Fibroblast of upper back skin (primary cell): ENCODE measurements at places on chromosomes 7 and 10.
A peak's percentile ranks its signal among the peaks of the same experiment; 100 is the strongest.

GRCh38 chr7:155858521-155859061, 46.3 kb upstream of the SHH start:
- no peak for DNase-seq

DNA sequence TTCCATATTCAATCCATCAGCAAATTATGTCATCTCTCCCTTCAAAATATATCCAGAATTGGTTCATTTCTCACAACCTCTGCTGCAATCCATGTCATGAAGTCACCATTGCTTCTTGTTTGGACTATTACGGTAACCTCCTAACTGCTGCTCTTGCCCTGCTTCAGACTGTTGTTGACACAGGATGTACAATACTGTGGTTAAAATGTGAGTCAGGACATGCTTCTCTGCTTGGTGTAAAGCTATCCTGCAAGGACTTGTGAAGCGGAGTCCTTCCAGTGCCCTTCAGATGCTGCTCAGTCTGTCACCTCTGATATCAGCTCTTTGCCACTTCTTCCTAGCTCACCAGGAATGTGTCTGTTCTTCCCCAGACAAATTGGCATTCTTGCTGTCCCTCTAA, 10.4 kb upstream of the NXPH1 start:
- DNase-seq: no peak

- peak; percentile 44 for DNase-seq
Observed at GRCh38 chr7:17094963-17095574, 203.4 kb upstream of the AHR start.

DNA sequence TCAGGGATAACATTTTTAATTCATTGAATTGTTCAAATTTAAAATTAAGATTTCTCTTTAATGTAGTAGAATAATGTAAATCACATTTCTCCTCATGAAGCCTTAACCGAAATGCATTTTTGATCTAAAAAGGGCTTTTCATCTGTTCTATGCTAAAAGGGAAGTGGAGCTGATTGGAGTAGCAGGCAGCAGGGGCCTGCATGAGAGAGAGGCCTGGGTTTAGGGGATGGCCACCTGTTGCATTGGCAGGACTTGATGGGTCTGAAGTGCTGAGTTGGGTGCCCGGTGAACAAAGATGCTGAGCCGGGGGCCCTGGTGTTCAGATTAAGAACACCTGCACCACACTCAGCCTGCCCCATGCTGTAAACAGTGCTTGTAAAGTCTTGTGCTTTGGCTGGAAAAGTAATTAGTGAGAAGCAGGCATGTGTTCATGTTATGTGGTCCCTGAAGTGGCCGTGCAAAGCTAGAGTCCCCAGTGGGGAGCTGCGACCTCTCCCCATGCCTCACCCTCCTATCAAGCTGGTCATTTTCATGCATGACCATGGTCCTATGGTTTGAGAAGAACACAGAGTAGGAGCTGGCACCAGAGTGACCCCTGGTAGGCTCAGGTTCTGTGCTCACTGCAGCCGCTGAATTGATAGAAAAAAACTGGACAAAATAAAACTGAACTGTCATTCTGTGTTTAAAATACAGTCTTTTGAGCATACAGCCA, 124.3 kb downstream of the ADCY1 start:
- no peak for DNase-seq

DNA sequence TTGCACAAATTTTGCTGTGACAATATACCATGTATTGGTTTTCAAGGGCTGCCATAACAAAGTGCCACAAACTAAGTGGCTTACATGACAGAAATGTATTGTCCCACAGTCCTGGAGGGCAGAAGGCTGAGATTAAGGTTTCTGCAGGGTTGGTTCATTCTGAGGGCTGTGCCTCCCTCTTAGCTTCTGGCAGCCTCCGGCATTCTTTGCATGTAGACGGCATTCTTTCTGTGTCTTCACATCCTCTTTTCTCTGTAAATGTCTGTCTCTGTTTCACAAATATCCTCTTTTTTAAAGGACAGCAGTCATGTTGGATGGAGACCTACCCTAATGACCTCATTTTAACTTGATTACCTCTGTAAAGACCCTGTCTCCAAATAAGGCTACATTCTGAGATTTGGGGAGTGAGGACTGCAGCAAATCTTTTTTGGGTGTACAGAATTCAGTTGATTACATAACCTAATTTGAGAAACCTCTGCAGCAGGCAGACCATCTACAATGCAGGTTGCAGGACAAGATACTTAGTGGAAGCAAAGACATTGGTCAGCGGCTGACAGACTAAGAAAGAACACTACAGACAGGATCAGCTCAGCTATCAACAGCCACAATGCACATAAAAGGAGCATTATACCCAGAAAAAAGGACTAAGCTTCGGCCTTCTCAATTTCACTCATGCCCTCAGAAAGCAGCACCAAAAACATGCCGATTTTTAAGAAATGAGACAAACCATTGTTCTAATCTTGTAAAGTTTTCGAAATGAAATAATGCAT, 84.6 kb upstream of the FAM3C start:
- no peak for DNase-seq

GRCh38 chr10:21497177-21497807, 28.2 kb downstream of the SKIDA1 start:
- peak; percentile 84 for DNase-seq

DNA sequence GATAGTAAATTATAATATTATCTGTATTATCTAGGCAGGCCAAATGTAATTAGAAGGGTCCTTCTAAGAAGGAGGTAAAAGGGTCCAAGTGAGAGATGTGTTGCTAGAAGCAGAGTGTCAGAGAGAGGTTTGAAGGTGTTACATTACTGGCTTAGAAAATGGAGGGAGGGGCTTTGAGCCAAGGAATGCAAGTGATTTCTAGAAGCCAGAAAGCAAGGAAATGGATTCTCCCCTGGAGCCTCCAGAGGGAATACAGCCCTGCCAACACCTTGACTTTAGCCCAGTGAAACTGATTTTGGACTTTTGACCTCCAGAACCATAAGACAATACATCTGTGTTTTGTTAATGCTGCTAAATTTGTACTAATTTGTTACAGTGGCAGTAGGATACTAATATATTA, 97.9 kb upstream of the IL6 start:
- DNase-seq: peak; percentile 45

GRCh38 chr7:104225451-104225850, 17.6 kb upstream of the ORC5 start:
- DNase-seq: no peak

- no peak for DNase-seq
Observed at GRCh38 chr10:120017733-120018417, 125.3 kb downstream of the SEC23IP start.
